ENCODE measurements at places on chromosomes 5 and 9.

DNA sequence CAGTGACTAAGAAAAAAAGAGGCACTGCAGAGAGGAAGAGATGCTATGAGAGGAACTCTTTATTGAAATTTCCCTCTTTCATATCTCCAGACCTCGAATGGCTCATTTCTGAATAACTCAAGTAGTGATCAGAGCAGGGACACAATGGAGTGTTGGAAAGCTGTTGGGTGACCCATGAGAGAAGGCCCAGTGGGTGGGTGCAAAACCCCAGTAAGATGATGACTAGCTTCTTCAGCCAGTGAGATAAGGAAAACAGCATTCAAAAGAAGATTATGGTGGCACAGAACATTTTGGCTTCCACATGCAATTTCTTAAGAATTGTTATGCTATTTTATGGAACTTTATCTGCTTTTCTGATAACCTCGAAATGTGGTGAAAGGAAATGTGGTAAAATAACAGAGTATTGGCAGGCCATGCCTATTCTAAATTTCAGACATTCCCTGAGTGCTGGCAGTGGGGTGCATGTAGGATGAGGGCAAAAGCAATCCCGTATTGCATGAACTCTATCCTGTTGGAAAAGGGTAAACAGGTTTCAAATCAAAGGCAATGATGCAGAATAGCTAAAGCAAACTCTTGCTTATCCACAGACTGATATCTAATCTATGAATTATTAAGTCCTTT, 128.0 kb upstream of the KLF9 start:
- no peak for DNase-seq

- no peak for DNase-seq
Measured at GRCh38 chr5:3004361-3005080, 253.0 kb upstream of the IRX2 start.

- no peak for DNase-seq
Measured at GRCh38 chr5:1443991-1444360, 1.3 kb downstream of the SLC6A3 start.

GRCh38 chr5:120655828-120656435, 191.8 kb downstream of the PRR16 start:
- no peak for DNase-seq

DNA sequence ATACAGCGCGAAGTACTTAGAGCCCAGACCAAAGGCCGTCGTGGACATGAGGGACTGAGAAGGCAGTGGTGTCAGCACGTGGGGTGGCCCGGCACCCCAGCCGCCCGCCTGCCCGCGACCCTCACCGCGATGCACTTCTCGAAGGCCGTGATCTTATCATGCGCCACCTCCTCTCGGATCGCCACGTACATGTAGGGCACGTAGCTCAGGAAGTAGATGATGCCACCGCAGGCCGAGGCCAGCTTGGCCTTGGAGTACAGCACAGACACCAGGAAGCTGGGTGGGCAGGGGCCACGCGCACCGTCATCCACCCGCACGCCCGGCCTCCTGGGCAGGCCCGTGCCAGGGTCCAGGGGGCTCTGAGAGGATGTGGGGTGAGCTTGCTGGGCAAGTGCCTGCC, 11.0 kb downstream of the ABCA2 start:
- no peak for DNase-seq

DNA sequence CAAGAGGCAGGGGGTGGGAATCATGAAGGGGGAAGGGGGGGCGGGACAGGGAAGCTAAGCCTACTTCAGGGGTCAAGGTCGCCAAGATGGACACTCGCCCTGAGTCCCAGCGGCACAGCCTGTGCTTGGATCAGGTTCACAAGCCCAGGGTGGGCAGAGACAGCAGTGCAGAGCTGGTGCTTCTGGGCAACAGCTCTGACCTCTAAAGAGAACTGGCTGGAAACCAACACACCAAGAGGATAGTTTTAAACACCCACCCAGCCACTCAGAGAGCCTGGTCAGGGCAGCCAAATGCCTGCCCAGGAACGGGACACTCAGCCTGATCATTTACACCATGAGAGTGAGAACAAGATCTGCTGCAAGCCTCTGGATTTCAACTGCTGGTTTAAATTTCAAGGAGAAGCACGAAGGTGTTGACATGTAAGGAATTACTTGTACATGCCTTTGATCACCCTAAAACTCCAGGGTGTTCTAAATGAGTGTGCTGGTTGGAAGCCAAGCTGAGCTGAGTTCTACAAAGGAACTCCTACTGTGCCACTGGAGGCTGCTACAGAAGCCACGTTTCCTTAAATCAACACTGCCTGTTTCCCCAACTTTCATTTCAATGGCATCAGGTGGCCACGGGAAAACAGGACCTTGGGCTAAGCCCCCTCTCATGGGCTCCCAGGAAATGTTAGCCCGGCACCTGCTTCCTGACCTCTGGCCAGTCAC, 91.5 kb downstream of the TTLL11 start:
- DNase-seq: no peak

DNA sequence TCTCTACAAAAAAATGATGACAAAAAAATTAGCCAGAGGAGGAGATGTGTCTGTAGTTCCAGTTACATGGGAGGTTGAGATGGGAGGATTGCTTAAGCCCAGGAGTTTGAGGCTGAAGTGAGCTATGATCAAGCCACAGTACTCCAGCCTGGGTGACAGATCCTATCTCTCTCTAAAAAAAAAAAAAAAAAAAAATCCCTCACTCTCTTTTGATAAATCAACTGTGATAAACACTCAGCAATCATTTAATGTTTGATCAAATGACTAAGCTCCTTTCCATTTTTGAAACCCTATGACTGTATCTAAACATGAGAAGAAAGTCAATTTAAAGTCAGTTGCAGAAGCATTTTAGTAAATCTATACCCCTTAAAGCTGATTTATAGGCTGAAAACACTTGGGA, 112.1 kb upstream of the IL6ST start:
- no peak for DNase-seq

GRCh38 chr5:84693256-84693655, 308.6 kb upstream of the EDIL3 start:
- DNase-seq: no peak

- no peak for DNase-seq
Measured at GRCh38 chr9:89522959-89523285, 25.0 kb upstream of the SEMA4D start.

GRCh38 chr5:77355751-77356150, 136.4 kb downstream of the WDR41 start:
- DNase-seq: no peak

- no peak for DNase-seq
Measured at GRCh38 chr5:40486437-40487275, 193.1 kb upstream of the PTGER4 start.

- DNase-seq: no peak
Measured at GRCh38 chr9:119907056-119907455, 537.8 kb upstream of the BRINP1 start.

GRCh38 chr9:14136047-14136635, 177.8 kb downstream of the NFIB start:
- DNase-seq: no peak

DNA sequence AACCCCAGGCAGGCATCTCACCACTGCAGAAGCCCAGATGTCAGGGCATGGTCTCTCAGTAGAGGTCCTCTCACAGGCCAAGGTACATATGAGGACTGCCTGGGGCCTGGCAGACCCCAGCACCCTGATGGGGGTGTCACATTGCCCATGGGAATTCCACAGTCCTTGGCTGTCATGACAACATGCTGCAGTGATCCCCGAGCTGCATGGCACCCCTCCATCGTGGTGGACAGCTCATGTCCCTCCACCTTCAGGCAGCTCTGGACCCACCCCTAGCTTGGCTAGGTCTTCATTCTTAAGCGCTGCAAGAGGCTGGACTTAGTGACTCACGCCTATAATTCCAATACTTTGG, 74.1 kb upstream of the LRRTM2 start:
- no peak for DNase-seq

GRCh38 chr5:140190872-140191218, 15.9 kb downstream of the CYSTM1 start:
- DNase-seq: no peak

DNA sequence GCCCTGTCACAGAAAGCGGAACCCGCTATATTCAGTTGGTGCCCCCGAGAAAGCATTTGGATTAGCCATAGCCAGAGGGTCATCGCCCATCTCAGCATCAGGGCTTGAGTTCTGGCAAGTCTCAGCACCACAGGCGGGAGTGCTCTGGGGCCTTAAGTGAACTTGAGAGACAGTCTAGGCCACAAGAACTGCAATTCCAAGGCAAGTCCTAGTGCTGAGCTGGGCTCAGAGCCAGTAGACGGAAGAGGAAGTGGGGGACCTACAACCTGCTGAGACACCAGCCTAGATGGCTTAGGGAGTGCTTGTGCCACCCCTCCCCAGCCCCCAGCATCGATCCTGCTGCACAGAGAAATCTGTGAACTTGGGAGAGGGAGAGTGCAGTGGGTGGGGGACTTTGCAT, 594.9 kb downstream of the CCDC171 start:
- DNase-seq: no peak

- no peak for DNase-seq
Measured at GRCh38 chr9:121648172-121648571, 3.3 kb upstream of the DAB2IP start.

- no peak for DNase-seq
Measured at GRCh38 chr5:111132731-111133435, 40.7 kb downstream of the WDR36 start.

DNA sequence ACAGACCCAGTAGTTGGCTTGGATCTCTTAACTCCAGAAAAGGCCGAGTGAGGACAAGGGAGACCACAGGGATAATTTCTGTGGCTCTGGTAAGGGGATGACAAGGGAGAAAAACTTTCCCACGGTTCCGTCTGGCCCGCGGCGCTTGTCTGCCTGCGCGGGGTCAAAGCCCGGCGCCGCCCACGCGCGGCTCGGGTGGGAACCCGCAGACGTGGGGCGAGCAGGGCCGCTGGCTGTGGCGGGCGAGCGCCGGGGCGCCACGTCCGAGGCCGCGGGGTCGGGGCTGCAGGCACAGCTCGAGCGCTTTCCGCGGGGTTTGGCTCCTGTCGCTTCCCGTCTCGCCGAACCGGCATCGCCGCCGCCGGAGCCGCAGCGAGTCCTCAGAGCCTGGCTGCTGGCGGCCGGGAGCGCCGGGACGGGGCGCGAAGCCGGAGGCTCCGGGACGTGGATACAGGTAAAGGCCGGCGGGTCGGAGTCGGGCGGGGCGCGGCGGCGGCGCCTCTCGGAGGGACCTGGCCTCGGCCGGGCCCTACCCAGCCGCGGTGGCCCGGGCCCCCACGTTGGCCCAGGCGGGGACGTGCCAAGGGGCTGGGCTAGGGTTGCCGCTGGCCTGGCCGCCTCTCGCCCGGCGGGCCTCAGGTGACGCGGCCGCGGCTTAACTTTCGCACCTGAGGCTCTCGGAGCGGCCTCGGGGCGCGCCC, at the start of gene RNF180:
RNF180 (plus strand) TSS at position 344 of the 701 bp plus-strand sequence. CDS start 34,965 bp downstream, outside the sequence.
- no peak for DNase-seq

GRCh38 chr9:35646153-35646532, 4.6 kb downstream of the SIT1 start:
- DNase-seq: peak; percentile 74

GRCh38 chr5:26121338-26121737, 917.0 kb downstream of the CDH9 start:
- DNase-seq: no peak
